ENCODE measurements at places on chromosomes 12 and 14.

DNA sequence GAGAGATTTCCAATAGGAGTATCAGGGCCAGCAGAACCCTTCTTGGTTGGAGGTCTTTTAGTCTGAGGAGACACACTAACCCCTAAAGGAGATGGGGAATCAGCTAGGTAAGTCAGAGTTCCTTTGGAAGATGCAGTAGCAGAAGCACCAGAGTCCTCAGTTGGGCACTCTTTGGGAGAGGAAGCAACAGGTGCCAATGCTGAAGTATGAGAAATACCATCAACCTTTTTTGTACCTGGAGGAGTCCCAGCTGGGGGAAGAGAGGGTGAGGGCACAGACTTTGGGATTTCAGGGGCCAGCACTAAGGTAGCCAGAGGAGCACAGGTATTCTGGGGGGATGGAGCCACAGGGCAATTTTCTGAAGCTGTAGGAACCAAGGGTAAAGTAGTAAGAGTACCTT lies 6.0 kb downstream of the NACA start:
- no peak for DNase-seq

- DNase-seq: no peak
These were observed 35.0 kb downstream of the GNPTAB start for GRCh38 chr12:101795786-101796185.

GRCh38 chr14:54808326-54809161 lies 94.1 kb downstream of the GCH1 start:
- DNase-seq: no peak

- DNase-seq: no peak
These were observed 4.6 kb upstream of the SAMD4A start for GRCh38 chr14:54562334-54562733.

- DNase-seq: peak; percentile 85
These were observed 15.7 kb downstream of the TBX3 start for GRCh38 chr12:114668151-114668885.

DNA sequence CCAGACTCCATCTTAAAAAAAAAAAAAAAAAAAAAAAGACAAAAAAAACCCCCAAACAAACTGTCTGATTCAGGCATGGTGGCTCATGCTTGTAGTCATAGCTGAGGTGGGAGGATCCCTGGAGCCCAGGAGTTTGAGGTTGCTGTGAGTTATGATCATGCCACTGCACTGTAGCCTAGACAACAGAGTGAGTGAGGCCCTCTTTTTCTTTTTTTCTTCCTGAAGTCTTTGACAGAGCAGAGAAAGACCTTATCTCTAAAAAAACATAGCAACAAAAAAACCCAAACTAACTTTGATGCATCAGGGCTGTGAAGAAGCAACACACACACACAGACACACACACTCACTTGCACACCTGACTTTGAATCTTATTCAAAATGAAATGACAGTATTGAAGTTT lies 7.7 kb upstream of the AMN1 start:
- DNase-seq: peak; percentile 41

GRCh38 chr14:105931808-105932483 lies 405.6 kb downstream of the TMEM121 start:
- peak; percentile 0 for DNase-seq

- peak; percentile 96 for DNase-seq
These were observed 6.5 kb downstream of the LAG3 start for GRCh38 chr12:6778574-6779550.

DNA sequence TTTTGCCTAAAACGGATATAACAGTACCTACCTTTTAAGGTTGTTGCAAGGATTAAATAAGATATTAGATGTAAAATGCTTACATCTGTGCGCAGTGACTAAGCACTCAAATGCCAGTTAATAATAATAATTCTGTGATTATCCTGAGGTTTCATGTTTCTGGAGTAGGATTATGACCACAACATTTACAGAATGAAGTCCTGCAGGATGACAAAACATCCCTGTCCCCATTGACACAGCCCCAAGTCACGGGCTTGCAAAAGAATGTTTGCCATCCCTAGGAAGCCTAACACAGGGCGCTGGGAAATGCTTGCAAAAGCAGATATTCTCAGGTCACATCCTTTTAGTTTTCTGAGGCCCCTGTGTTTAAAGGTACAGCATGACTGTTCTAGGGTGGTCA lies 20.1 kb downstream of the SUSD6 start:
- DNase-seq: no peak

- DNase-seq: no peak
These were observed 38.9 kb downstream of the SLC2A14 start for GRCh38 chr12:7833831-7834230.

GRCh38 chr14:66104486-66104885 lies 381.7 kb upstream of the CCDC196 start:
- DNase-seq: no peak

DNA sequence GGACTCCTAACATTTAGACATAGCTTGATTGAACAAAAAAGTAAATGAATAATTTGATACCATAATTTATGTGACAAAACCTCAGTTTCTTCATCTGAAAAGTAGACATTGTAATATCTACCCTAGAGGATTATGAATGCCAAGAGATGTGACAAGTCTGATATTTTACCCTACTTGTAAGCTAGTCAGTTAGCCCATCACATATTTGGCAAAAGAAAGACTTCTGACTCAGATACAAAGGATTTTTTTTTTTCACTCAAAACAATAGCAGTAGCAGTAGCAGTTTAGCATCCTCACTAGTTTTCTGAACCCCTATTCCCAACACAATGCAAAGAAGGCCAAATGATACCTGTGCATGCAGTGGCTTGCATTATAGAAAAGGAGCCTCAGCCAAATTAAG lies 377.3 kb upstream of the E2F7 start:
- no peak for DNase-seq

DNA sequence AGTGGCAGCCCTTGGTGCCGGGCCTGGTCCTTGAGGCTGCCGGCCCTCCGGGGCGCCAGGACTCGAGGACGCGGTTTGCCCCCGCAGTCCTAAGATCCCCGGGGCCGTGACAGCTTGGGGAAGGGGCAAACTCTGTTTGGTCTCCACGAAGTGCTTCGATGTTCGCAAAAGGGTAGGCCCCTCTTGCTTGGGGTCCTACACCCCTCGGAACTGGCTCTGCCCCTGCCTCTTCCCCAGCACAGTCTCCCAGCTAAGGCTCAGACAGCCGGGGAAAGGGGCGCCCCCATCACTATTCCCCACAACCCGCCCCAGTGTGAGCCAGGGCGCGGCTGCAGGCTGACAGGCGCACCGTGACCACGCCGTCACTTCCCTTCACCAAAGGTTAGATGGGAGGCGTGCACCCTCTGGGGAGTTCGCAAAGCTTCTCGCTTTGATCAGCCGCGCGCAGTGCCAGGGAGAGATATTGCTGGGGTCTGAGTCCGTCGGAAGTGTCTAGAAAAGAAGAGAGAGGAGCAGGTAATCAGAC lies 7.2 kb upstream of the OTX2 start:
- DNase-seq: no peak

- no peak for DNase-seq
These were observed 6.8 kb upstream of the UNC119B start for GRCh38 chr12:120703311-120703942.

DNA sequence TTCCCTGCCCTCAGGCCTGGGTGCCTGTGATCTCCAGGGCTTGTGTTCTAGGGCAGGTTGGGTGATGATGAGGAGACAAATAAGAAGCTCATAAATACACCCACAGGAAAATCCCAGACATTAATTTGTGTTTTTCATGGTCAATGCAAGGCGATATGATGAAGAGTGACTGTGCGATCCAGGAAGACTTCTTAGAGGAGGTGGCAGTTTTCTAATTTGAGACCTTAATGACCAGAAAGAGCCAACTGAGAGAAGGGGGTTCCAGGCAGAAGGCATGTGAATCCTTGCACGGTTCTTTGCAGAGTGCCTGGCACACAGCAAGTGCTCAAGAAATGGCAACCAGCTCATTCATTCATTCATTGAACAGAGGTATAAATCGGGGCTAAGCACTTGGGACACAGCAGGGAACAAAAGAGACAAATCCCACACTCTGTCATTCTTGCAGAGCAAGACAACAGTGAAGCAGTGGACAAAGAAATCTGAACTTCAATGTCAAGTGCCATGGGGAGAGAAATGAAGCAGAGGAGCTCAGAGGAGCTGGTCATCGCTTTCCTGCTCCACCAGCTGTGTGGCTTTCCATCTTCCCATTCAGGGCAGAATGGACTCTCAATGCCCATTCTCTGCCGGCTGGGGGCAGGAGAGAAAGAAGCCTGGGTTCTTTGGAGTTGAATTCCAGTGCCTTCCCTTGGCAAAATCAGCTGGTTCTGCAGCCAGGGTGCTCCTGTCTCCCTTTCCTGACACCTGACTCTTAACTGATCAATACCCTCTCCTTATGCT lies 128.3 kb downstream of the AACS start:
- no peak for DNase-seq

DNA sequence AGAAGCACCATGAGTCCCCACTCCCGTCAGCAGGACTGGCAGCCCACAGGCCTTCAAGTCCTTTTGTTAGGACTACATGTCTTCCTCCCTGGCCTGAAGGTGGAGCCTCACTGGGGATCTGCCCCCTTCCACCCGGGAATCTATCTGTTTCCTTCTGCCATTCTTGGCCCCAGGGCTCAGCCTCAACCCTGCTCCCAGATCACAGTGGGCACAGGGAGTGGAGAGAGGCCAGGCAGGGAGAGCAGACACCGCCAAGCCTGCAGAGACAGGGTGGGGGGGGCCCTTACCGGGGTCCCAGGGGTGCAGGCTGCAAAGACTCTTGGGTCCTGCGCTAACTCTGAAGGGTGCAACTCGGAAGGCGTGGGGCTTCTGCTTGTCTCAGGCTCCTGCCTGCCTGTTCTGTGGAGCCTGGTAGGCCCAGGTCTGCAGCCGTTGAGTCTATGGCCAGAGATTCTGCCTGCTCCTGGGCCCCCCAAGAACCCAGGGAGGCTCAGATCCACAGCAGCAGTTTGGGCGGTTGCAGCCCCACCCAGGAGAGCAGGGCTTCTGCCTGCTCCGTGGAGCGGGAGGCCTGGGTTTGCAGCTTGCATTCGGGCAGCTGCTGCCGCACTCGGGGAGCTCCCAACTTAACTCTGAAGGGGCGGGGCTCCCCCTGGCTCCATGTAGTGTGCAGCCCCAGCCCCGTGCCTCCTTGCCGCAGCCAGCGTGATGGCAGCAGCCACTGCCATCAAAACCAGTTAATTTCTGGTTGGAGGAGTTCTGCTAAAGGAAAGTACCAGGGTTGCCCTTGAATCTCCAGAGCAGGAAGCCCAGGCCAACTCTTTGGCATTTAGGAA lies 21.7 kb upstream of the PLBD1 start:
- no peak for DNase-seq

DNA sequence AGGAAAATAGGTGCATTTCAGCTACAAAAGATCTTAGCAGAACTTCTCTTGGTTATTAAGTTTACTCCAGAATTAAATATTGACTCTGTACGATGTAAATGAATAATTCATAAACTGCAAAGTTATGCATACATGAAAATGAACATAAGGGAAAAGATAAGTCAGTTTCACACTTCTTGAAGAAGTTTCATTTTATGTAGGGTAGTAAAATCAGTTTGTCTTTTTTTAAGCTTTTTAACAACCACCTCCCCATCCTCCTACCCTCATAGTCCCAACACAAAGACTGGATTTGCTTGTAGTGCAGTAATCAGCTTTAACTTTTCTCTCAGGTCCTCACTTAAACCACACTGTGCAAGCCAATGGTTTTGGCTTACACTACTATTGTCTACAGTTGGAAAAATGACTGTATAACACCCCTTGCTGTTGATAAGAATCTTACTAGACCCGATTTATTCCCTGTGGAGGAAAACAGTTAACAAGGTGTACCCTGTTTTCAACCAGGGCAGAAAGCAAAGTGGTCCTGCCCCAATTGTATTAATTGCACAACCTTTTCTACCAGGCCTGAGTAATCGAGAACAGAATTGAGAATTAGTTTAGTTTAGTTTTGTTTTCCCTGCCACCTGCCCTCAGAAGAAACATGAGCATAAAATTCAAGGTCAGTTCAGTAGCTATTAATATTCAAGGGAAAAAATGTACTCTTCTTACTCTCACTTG lies 44.1 kb downstream of the NIN start:
- no peak for DNase-seq

DNA sequence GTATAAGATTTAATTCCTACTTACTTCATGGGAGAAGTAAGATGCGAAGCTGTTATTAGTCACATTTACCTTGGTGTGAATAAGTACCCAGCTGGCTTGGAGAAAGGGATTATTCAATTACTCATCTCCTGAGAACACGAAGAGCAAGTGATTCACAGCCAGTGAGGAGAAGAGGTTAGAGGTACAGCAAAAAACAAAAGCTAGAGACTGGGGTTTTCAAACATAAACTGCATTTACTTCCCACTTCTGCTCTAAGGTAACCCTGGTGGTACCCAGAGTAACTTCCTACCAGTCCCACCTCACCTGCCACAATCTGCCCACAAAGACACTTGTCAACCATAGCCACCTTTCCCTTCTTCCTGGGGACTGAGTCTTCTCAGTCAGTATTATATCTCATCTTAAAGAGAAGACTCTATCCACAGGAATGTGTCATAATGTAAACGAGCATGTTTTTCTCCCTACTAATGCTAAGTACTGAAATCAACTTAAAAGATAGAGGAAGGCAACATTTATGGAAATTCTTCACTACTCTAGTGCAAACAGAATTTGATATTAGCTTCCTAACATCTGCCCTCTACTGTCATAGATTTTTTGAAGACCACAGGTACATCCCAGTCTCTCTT lies 6.0 kb upstream of the IL22 start:
- peak; percentile 79 for DNase-seq

DNA sequence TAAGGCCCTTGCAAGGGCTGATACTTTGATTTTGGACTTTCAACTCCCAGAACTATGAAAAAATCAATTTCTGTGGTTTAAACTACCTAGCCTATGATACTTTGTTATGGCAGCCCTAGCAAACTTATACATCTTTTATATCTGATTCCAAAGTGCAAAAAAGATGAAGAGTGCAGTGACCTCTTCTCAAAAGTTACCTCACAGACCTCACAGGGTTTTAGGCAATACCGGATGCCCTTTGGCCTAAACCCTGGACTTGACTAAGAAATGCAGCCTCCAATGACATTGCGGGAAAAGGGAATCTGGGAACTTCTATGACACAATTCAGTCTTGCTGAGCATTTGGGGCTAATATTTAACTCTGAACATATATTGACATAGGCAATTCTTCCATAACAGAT lies 63.3 kb downstream of the IGF1 start:
- no peak for DNase-seq

DNA sequence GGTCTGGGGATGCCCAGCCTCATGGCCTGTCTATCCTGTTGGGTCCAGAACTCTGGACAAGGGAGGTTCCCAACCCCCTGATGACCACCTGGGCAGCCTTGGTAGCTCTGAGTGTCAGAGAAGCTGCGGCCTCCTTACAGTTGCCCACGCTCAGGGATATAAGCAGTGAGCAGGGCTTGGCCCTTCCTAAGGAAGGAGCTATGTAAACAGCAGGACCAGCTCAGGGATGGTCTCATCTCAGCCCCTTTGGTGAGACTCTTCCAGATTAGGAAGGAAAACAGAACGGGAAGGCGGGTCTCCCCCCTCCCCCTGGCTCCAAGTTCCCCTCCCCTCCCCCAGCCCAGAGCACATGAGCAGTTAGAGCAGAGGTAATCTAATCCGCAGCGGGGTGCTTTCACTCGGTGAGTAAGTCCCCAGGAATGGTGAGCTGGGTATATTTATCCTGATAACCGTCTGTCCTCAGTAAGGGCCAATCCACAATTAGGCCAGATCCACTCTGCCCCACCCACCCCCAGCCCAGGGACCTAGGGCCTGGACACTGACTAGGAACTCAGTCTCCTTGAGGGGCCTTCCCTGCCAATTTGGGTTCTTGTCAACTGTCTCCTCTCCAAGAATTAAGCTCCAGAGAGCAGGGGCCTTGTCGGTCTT lies 29.5 kb upstream of the RPLP0 start:
- peak; percentile 100 for DNase-seq
